Activated T-helper 9 cell treated with anti-CD3 and anti-CD28 coated beads, Interleukin-2, amount 50 U/mL, for 16 hours (primary cell): ENCODE measurements at places on chromosomes 5 and 9.

GRCh38 chr5:96729156-96729555 is 67.0 kb downstream of the CAST start:
- DNase-seq = no peak

- DNase-seq = no peak
Observed at GRCh38 chr9:111161015-111161415, 122.7 kb upstream of the LPAR1 start.

DNA sequence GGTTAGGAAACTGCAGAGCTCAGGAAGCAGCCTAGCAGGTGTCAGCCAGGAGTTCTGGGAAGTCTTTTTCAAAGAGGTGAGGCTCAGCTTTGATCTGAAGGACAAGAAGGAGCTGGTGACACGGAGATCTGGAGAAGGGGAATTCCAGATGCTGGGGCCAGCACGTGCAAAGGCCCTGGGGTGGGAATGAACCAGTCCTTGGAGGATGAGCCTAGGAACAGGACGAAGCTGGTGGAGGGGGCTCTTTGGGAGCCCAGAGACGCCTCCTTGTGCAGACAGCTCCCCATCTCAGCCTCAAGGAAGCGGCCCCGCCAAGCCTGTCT is 15.2 kb upstream of the RNU6ATAC start:
- DNase-seq = no peak

DNA sequence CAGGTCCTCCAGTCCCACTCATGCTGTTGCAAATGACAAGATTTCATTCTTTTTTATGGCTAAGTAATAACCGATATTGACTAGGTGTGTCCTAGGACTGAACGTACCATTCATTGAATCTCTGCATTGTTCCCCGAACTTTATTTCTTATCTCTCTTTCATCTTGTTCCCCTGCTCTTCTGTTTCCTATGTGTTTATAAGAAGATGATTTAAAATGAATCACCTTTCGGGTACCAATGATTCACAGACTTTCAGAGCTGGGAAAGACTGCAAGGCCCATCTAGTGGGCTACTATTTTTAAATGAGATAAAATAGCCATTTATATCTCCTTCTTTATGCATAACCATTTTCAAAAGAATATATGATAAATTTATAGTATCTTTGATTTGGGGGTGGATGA is 133.0 kb downstream of the CDH18 start:
- no peak for DNase-seq

DNA sequence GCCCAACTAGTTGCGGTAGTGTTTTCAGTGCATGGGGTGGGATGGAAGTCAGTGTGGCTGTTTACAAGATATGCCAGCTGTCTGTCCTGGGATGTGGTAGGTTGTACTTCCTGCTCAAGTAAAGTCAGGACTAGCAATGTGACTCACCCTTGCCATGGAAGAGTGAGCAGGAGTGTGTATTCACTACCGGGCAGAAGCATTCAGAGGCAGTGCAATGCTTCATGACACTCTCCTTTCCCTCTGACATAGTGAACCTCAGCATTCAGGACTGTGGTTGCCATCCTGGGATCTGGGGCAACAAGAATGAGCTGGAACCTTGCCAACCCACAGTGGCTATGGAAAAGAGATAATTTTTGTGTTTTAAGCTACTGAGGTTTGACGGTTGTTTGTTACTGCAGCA is 68.9 kb downstream of the BOD1 start:
- no peak for DNase-seq

- DNase-seq = no peak
Observed at GRCh38 chr5:155258161-155258560, 244.6 kb downstream of the KIF4B start.

DNA sequence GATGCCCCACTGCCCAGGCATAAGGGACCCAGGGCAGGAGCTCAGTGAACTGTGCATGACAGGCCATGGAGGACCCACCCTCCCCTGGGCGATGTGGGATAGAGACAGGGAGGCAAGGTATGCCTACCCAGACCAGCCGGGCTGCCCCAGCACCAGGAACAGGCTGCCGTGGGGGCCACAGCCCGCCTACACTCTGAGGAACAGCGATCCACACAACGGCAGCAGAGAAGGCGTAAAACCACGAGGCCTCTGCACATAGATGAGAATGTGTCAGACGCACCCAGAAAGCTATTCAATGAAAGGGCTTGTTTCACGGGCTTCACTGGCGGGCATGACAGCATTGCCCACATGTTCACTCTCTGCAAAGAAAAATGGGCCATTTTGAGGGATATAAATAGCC is 49.5 kb downstream of the SEMA4D start:
- no peak for DNase-seq
